ENCODE measurements at places on chromosomes 3 and 15.

GRCh38 chr3:44568561-44568960 lies 13.6 kb downstream of the ZKSCAN7 start:
- DNase-seq = no peak

DNA sequence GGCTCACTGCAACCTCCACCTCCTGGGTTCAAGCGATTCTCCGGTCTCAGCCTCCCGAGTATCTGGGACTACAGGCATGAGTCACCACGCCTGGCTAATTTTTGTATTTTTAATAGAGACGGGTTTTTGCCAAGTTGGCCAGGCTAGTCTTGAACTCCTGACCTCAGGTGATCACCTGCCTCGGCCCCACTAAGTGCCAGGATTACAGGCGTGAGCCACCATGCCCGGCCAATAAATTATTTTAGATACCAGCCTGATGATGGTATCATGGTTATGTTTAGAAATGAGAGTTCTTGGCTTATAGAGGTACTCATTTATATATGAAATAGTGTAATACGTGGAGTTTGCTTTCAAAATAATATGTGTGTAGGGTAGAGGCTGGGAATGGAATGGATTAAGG lies 119.4 kb downstream of the NEO1 start:
- no peak for DNase-seq

- no peak for DNase-seq
Measured at GRCh38 chr3:52325686-52326085, 9.6 kb downstream of the DNAH1 start.

DNA sequence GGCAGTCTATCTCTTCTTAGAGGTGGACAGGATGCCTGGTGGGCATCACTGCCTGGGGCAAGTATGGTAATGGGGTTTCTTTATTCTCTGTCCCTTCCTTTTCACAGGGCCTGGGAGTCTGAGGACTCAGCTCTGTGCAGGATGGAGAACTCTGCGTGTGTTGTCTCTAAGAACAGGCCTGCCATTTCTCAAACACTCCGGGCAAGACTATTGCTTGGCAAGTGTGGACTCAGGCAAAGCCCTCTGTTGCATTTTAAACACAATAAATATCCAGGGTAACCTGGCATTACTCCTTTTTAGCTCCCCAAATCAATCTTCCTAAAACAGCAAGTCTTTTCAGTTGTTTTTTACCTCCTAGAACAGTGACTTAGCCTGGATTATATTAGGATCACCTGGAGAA lies 185.1 kb upstream of the ROPN1 start:
- DNase-seq = no peak

- no peak for DNase-seq
Measured at GRCh38 chr3:128786434-128787020, 60.5 kb downstream of the RAB7A start.

DNA sequence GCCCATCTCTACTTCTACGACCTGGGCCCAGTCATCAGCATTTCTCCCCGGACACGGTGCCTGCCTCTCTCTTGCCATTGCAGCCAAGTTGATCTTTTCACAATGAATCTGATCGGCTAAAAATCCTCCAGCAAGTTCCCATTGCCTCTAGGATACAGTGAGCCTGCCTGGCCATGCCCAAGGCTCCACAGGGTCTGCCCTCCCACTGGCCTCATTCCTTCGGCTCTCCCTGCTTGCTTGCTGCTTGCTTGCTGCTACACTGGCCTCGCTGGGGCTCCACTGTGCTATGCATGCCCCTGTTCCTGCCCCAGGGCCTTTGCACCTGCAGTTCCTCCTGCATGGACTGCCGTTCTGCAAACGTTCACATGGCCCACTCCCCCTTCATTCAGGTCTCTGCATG lies 2.0 kb downstream of the ABTB1 start:
- no peak for DNase-seq

GRCh38 chr3:101262393-101263240 lies 57.8 kb downstream of the IMPG2 start:
- no peak for DNase-seq

- no peak for DNase-seq
Measured at GRCh38 chr3:45988804-45989203, 6.8 kb downstream of the FYCO1 start.

GRCh38 chr15:98397419-98397818 lies 250.9 kb upstream of the IGF1R start:
- no peak for DNase-seq

GRCh38 chr15:34773917-34774316 lies 19.1 kb upstream of the GJD2 start:
- no peak for DNase-seq

DNA sequence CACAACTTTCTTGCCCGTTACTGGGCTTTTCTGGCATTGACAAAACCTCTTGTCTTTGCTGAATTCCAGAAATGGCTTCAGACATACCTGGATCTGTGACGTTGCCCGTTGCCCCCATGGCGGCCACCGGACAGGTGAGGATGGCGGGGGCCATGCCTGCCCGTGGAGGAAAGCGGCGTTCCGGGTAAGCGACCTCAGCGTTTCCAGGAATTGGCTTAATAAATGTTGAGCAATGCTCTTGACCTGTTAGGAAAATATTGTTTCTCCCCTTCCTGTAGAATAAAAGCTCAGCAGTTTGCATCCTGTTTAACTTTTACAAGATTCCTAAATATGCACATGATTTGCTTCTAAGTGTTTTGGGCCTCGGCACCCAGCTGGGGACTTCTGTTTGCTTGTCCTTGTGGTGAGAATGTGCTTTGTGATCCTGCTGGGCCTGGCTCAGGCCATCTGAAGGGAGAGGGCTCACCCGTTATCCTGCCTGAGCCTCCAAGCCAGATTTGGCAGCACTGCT lies 46.7 kb downstream of the ARNT2 start:
- DNase-seq = no peak

- DNase-seq = no peak
Measured at GRCh38 chr15:68149059-68149458, 56.1 kb downstream of the CALML4 start.

DNA sequence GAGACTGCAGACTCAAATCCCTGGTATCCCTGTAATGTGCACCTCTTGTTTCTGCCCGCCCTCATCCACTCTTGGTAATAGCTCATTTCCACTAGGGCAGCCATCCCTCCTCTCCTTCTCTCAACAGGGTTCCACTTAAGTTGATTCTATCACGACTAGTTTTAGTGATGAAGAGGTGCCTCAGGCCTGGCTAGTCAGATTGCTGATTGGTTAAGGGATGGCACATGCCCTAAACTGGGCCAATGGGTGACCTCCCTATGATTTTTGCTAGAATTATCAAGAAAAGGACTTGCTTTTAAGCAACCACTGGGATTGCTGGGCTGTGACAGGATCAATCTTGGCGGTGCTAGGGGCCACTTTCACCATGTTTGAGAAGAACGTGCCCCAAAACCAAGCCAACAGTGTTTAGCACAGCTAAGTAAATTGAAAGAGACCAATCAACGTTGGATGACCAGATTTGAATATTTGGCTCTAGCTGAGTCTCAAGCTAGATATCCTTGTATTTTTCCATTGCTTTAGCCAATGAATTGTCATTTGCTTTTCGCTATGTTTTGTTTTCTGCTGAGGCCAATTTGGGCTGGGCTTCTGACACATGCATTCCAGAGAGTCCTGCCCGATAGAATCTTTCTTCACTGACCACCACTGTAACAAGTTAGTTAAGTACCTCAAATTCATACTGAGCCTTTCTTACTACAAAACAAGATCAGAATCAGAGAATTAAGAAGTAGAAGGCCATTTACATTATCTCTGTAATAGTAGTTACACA lies 131.0 kb downstream of the PDZRN3 start:
- DNase-seq = no peak

DNA sequence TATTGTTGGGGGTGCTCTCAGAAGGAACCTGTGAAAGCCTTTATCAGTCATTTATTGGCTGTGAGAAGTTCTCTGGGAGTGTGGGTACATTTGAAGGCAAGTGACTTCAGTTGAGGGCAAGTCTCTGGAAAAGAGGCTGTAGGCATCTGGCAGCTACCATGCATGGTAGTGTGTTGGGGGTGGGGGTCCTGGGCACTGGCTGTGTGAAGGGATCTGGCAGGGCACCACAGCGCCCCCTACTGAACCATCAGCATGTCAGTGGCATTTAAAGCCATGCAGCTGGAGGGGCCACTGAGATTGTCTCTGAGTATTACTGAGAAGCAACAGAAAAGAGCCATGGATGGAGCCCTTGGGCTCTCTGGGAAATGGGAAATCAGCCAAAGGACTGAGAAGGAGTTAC lies 30.6 kb downstream of the CRTAP start:
- DNase-seq = no peak

DNA sequence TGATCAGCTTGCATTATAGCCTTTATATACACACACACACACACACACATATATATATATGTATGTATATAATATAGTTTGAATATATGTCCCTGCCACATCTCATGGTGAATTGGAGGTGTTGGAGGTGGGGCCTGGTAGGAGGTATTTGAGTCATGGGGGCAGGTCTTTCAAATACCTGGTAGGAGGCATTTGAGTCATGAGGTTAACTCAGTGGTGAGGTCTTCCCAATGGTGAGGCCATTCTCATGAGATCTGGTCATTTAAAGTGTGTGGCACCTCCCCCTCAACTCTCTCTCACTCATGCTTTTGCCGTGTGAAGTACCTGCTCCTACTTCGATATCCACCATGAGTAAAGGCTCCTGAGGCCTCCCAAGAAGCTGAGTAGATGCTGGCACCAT lies 27.5 kb upstream of the FHIT start:
- DNase-seq = no peak

DNA sequence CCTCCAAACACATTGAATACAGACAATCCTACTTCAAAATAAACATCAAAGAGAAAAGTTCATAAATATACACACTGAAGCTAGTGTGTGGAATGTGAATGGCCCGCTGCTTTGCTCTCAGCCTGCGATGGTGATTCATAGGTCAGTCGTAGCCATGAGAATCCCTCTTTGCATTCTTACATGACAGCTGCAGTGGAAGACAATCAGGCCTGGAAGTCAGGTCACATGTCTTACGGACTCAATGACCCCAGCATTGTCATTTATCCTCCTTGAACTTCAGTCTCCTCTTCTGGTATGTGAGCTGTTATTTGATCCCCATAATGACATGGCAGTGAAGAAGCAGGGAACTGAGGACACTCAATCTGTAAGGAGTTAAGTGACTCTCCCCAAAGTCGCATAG lies 217.8 kb upstream of the EOMES start:
- no peak for DNase-seq

DNA sequence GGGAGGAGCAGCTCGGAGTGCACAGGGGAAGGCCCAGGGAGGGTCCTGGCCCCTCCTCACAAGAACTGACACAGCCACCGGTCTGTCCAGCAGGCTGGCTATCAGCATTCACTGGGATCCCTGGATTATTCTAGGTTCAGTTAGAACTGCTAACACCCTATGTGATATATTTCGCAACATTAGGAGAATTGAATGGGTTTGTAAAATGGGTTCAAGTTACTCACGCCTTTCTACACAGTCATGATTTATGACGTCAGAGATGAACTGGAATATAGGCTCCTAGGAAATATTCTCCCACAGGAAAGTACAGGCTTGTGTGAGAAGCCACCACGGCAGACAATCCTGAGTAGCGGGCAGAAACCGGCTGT lies 969 bp upstream of the BSN start:
- no peak for DNase-seq

DNA sequence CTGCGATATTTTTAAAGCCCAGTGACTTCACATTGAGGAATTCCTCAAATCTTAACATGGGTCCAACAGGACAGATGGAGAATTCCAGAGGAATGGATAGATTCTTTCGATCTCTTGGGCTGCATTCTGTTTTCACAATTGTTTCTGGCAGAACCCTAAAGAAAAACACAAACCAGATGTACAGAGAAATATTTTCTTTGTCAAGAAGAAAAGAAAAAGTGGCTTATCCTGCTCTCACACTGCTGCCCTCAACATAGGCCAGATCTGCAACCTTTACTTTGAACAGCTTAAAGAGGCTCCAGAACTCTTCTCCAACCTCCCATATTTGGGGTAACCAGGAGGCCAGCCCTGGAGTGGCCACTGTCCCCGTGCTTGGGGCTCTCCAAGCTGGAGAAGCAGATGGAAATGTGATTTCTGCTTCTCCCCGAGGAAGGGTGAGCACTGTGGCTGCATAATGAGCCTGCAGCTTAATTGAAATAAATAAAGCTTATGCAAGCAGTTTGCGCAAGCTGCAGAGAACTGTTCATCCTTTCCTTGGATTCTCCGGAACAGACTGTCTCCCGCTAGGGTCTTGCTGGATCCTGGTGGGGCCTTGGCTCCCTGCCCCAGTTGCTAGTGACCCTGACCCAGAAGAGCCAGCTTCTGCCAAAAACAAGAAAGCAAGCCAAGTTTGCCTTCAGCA lies 453.2 kb upstream of the PROK2 start:
- DNase-seq = no peak

GRCh38 chr3:56819016-56819809 lies 17.5 kb upstream of the ARHGEF3 start:
- DNase-seq = no peak

DNA sequence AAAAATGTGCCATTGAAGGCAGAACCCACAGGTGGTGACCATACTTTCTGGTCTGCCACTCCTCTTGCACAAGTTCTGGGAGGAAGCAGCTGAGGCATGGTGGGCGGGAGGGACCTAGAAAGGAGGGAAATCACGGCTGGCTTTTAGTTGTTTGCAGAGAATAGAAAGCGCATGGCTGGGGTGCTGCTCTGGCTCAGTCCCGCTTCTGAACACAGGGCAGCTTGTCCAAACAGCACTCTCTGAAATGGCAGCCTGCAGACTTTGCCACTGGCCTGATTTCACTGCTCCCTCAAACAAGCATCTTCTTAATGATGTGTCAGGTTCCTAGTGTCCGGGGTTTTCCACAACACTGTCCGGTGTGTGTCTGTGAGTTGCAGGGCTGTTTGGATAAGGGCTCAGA lies 76.7 kb downstream of the AAGAB start:
- no peak for DNase-seq

DNA sequence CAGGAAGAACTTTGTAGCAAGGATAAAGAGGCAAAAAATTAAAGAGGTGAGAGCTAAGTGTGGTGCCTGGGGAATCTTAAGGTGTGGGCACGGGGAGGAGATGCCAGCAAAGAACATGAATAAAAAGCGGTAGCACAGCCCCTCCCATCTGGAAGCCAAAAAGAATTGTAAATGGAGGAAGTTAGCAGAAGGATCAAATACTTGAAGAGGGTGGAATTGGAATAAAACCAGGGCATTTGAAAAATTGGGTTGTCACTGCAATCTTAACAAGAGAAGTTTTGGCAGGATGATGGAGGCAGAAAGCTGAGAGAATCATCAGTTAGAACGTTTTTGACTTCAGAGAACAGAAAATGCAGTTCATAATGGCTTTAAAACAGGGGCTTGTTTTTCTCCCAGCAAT lies 2.4 kb downstream of the CCR2 start:
- DNase-seq = no peak

DNA sequence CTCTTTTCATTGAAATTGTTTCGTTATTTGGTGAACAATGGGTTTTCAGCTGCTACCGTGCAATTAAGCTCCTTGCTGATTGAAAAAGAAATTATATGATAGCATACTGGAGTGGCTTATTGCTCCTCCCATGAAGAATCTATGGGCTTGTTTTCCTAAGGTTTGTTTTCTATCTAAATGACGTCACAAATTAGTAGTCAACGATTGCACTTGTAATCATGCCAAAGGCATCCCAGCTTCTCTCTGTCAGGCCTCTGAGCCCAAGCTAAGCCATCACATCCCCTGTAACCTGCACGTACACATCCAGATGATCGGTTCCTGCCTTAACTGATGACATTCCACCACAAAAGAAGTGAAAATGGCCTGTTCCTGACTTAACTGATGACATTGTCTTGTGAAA lies 388.0 kb upstream of the LMCD1 start:
- DNase-seq = no peak

Data from stimulated activated CD8-positive, alpha-beta memory T cell treated with anti-CD3 and anti-CD28 coated beads, Interleukin-4, amount 100 ng/mL, for 1 hour (primary cell).